ENCODE measurements at places on chromosomes 4 and X. TPM values are rescaled to one million over a fixed set of nuclear protein-coding genes. Genes with fewer than 3 reads are reported as not detected.

- DNase-seq = no peak
These were observed 956 bp downstream of the SORCS2 start for GRCh38 chr4:7193030-7193958.

GRCh38 chr4:74714611-74715130 is 79.7 kb downstream of the BTC start:
- DNase-seq = no peak

The RGN gene
- polyA plus RNA-seq = 17.3 TPM

The PCDH19 gene
- not detected for polyA plus RNA-seq

The ELF4 gene
- polyA plus RNA-seq = 45.4 TPM

The BST1 gene
- 74.7 TPM for polyA plus RNA-seq

DNA sequence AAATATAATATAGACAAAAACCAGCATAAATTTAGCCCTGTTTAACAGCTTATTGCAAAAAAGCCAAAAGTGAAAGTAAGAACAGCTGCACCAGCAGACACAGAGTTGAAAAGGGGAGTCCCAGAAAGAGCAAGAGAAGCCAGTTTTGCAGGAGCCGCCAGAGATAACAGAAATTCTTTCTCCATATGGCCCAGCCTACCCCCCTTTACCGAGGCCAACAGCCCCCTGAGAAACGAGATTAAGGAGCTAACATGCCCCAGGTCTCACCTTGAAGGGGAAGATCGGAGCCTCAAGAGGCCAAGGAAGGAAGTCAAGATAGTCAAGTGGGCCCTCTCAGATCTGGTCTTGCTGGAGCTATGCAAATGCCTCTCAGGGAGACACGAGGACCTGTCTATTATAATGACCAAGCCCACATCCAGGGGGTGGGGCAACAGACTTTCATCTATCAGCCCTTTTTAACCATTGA is 4.8 kb downstream of the ACOX3 start:
- peak; percentile 57 for DNase-seq

The PNMA6F gene
- polyA plus RNA-seq = not detected

- no peak for DNase-seq
These were observed 406.2 kb downstream of the MAPK10 start for GRCh38 chr4:85953651-85954018.

The GPR82 gene
- polyA plus RNA-seq = 1.3 TPM

- no peak for DNase-seq
These were observed 86.4 kb upstream of the MAB21L2 start for GRCh38 chr4:150495550-150495949.

The RTL3 gene
- polyA plus RNA-seq = not detected

The ABCG2 gene
- polyA plus RNA-seq = 11.3 TPM

DNA sequence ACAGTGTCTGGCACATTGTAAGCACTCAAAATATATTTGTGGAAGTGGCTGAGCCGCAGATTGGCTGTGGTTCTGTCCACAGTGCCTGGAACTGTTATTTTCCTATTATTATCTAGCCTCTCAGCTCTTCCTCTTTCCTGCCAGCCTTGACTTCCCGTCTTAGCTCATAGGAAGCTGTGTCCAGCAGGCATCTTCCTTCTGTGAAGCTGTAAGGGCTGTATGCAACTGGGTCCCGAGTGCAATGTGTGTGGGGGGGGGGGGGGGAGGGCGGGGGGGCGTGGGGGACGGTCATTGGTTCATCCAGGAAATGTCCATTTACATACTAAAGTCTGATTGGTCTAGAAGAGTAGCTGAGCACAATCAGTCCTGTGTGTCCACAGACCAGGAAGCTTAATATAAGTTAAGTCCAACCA is 210.7 kb downstream of the PDGFRA start:
- peak; percentile 4 for DNase-seq
